ENCODE measurements at places on chromosomes 13 and 19. TPM values are rescaled to one million over a fixed set of nuclear protein-coding genes. Genes with fewer than 3 reads are reported as not detected.
A peak's percentile ranks its signal among the peaks of the same experiment; 100 is the strongest.

- no peak for DNase-seq
Observed at GRCh38 chr13:102038787-102039186, 363.1 kb downstream of the FGF14 start.

- peak; percentile 94 for DNase-seq
Observed at GRCh38 chr13:39415008-39415802, 187.8 kb downstream of the LHFPL6 start.

OR7D2 gene
- not detected for total RNA-seq

SELENOV gene
- total RNA-seq = not detected
